Activated T-helper 1 cell treated with anti-CD3 and anti-CD28 coated beads, Interleukin-2, amount 50 U/mL, for 16 hours (primary cell): ENCODE measurements at places on chromosomes 5 and 9.

DNA sequence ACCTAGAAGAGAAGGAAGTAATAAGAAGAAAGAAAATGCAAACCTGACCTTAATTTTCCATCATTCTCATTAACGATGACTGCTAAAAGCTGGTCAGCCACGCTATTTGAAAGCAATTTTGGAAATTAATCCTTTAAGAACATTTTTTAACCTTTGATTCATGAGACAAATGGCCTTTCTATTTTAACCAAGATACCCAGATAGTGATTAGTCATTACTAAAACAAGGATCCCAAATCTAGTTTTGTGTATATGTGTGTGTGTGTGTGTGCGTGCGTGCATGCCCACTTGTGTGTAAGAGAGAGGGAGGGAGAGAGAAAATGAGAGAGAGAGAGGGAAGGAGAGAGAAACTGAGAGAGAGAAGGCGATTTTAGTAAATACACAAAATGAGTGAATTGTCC lies 329.5 kb downstream of the DEPDC1B start:
- no peak for DNase-seq

DNA sequence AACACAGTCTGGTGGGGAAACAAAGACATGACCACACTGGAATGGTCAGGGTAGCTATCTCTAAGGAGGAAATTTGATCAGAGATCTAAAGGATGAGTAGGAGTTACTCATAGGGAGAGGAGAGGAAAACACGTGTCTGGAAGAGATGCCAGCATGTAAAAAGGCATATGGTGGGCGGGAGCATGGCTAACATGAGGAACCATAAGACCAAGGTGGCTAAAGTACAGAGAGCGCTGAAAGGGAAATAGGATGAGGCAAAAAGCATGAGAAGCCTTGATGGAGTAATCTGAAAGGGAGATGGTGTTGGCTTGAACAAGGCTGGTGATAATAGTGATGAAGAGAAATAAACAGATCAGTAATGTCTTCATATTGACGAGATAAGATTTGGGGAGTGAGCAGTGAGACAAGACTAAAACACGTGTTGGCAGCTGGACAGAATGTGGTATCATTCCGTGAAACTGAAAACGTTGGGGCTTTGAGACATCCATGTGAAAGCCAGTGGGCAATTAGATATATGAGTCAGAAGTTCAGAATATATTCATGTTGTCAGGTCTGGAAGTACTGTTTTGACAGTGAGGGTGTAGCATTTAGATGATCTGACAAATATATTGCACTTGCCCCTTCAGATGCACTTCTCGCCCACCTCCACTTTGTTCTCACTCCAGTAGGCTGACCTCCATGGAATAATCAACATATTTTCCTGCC lies 209.1 kb upstream of the KCNN2 start:
- no peak for DNase-seq

GRCh38 chr9:137226338-137227053 lies 806 bp upstream of the RNF224 start:
- DNase-seq: no peak

- DNase-seq: no peak
Measured at GRCh38 chr5:151612689-151613427, 21.7 kb upstream of the FAT2 start.

DNA sequence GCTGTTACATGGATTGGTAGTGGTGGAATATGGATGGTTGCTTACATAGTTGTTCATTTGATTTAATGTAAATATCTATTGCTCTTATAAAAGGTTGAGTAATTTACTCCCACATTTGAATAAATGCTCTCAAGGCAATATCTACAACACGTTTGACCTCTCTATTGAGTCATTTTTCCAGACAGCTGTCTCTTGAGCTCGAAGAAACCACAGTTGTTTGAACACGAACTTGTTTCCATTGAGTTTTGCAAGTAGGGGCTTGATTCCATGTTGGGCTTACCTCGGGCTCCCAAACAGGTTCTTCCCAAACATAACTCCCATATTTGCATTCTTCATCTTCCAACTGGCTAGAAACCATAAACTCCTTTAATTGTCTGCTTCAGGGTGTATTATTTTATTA lies 115.0 kb upstream of the HMHB1 start:
- no peak for DNase-seq

DNA sequence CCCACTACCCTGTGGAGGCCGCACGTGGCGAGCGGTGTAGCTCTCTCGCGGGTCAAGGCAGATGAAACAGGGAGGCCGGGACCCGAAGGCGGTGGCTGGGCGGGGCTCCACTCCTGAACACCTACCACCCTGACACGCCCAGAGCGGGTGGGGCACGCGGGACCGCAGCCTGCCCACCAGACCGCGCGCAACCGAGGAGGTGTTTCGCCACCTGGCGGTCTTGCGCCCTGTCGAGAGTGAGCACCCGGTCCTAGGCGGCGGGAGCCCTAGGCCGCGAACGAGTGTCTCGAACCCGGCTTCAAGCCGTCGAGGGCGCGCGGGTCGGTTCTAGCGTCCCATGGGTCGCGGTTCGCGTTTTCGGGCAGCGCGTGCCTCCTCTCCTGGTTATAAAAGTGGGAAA lies 2.2 kb upstream of the EXOSC3 start:
- no peak for DNase-seq

DNA sequence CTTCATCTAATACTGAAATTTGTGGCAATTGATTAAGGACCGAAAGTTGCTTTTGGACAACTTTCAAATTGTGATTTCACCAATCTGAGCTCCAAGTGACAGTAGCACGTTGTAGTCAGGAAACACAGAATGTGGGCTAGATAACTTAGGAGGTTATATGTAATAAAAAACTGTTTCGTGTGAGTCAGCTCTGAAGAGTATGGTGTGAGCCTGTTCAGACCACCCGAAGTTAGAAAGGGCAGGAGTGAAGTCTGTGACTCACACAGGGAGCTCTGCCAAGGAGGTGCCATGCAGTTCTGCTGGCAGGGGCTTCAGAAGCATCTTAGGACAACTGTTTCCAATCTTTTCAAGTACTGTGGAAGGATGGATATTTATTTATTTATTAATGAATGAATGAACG lies 16.4 kb upstream of the ZBTB34 start:
- DNase-seq: no peak

GRCh38 chr5:179967489-179967888 lies 59.8 kb upstream of the TBC1D9B start:
- DNase-seq: no peak

DNA sequence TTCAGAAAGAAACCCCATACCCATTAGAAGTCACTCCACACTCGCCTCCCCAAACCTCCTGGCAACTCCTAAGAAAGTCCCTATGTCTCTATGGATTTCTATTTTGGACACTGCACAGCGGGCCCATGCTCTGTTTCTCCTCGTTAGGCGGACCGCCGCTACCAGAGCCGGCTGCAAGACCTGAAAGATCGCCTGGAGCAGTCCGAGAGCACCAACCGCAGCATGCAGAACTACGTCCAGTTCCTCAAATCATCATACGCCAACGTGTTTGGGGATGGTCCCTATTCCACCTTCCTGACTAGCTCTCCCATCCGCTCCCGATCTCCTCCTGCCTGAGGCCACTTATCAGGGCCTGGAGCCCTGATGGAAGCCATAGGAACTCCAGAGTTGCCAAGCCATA lies 4.6 kb upstream of the GLE1 start:
- no peak for DNase-seq

GRCh38 chr5:171336521-171337209 lies 27.6 kb downstream of the TLX3 start:
- no peak for DNase-seq
